ENCODE measurements at places on chromosomes 2 and 18. TPM values are rescaled to one million over a fixed set of nuclear protein-coding genes. Genes with fewer than 3 reads are reported as not detected.

Gene GRP
- total RNA-seq: not detected

Gene SPDYA
- total RNA-seq: 1.3 TPM

Gene LYG2
- total RNA-seq: not detected

DNA sequence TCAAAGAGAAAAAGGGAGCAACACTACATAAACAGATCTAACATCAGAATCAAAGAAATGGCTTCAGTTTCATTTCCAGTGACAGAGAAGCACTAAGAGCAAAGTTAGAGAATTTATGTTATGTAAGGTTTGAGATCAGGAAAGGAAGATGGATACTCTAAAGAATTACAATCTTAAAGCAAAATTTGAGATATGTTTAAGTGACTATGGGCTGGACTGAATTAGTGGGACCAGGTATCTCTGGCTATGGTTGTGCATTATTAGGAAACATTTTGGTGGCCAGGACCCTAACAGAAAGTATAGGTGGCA, 208.2 kb downstream of the CCDC178 start:
- no peak for DNase-seq

DNA sequence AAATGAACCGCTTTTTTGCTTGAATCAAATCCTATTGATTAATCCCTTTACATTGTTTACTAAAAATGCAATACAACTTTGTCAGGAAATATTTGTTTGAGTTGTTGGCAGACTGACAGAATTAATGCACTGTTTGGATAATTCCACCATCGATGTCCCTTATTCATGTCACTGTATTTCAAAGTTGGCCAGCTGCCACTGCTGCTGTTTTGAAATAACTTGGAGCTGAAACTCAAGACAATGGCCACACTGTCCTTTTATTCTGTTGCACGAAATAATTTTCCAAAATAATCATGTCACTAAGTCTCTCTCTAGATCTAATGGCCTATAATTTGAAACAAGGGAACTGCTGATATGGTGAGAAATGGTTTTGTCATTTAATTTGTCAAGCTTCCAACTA, 55.2 kb upstream of the PAX3 start:
- no peak for DNase-seq

DNA sequence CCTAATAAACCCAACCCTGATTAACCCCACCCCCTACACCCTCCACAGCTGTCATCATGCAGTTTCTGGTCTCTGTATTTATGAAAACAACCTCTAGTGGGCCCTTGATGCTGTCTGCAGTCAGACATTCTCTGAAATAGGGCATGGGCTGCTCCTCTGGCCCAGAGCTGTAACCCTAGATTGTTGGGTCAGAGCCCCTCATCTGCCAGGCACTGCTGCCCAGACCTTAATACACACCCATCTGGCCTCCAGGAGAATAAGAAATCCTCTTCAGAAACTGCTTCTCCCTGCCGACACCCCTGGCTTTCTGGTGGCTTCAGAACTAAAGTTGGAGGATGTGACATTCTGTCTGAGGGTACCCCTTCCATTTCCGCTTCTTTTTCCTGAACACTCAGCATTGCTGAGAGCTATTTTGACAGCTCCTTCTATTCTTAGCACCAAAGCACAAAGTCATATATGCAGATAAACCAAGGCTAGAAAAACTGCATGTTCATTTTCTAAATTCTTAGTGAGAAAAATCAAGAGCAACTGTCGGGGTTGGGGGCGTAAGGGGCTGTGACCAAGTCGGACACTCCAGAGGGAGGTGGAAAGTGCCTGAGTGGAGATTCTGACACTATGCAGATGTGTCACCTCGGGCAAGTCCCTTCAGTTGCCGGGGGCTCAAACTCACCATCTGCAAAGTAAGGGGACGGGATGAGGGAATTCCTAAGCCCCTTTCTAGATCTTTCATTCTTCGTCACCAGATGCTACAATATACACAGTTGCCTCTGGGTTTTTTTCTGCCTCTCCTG, 28.7 kb downstream of the SRSF7 start:
- DNase-seq: no peak

GRCh38 chr2:239257511-239257937, 143.3 kb downstream of the HDAC4 start:
- DNase-seq: peak; percentile 90

GRCh38 chr2:85937069-85937439, 48.3 kb upstream of the ST3GAL5 start:
- DNase-seq: no peak

DNA sequence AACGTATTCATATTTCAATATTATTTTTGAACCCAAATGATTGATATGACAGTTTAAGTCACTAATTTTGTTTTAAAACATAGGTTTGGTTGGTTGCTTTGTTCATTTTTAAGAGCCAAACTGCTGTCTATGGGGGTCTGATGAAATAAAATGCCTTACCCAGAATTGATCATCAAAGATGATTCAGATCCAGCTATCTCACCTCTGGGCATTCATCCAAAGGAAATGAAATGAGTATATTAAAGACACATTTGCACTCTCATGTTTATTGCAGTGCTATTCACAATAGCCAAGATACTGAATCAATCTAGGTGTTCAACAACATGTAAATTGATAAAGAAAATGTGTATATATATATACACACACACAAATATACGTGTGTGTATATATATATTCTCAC, 326.9 kb upstream of the GULP1 start:
- no peak for DNase-seq

GRCh38 chr2:30213907-30214463, 17.3 kb upstream of the LBH start:
- DNase-seq: no peak

DNA sequence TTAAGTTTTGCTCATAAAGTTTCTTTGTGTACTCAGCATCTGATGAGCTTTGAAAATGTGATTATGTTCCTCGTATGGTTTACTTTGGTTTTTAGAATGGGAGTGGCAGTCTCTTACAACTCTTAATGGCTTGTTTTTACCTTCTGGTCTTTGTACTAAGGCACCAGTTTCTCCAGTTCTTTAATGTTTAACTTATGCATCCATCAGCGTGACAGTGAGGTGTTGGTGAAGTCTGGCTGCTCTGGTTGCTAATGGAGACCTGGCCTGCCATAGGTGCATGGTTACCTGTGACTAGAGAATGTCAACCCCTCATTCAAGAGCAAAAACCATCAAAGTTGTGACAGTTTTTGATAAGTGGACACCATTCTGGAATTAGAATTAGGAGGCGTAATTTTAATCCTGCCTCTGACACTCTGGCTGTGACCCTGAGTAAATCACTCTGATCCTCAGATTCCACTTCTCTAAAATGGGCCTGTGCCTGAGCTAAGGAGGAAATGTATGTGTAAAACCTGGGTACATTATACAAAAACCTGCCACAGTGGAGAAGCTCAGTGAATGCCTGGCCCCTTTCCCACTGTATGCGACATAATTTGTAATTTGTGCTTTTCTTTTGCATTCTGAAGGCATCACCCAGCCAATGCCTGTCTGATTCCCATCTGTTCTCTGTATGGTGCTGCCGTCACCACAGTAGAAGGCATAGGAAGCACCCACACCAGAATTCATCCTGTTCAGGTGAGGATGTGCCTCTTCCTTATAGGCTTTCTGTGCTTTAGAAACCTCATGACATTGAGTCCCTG, 11.2 kb downstream of the AOX1 start:
- no peak for DNase-seq

DNA sequence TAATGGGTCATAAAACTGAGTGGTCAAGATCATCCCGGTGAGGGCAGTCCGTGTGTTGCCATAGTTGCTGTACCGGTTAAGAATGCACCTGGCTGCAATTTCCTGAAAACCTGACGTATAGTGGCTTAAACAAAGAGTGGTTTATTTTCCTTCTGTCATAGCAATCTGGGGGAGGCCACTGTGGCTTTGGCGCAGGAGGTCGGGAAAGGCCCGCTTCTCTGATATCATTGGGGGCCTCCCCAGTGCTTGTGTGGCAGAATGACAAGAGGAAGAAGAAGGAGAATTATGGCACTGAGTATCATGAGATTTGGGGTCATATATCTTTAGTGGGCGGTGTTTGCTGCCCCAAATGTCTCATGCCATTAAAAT, 4.4 kb downstream of the C2orf92 start:
- DNase-seq: no peak
